ENCODE measurements at places on chromosomes 2 and 18.

GRCh38 chr2:223066721-223067120, 14.7 kb downstream of the KCNE4 start:
- no peak for DNase-seq

DNA sequence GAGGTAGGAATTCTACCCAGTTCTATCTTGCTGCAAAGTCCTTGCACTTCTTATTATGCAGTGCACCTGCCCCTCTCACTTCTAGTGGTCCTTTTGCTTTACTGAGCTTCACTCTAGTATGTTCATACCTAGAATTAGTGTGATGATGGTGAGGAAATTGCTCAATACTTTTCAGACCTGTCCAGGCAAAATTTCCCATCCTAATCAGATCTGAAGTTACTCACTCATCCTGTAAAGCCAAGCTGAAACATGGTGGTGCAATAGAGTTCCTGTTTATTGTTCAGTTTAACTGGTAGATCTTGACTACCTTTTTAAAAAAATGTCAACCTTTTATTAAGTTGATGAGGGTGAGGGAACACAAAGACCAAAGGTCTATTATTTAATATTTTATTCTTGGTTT, 12.6 kb upstream of the FIGN start:
- no peak for DNase-seq

- no peak for DNase-seq
These were observed 17.7 kb upstream of the HNRNPLL start for GRCh38 chr2:38620282-38620977.

DNA sequence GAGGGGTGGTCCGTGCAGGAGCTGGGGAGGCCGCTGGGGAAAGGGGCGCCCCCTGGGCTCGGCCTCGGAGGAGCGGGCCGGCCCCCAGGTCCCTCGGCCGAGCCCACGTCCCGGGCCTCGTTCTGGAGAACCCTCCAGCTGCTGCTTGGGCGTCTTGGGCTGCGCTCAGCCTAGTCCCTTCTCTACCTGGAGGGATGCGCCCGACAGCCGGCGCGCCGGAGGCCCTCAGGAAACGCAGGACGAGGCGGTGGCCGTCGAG, 293 bp upstream of the D2HGDH start:
- DNase-seq = no peak
